ENCODE measurements at places on chromosomes 3 and 15.

GRCh38 chr15:83053151-83053550 lies 13.9 kb downstream of the BTBD1 start:
- DNase-seq: no peak

DNA sequence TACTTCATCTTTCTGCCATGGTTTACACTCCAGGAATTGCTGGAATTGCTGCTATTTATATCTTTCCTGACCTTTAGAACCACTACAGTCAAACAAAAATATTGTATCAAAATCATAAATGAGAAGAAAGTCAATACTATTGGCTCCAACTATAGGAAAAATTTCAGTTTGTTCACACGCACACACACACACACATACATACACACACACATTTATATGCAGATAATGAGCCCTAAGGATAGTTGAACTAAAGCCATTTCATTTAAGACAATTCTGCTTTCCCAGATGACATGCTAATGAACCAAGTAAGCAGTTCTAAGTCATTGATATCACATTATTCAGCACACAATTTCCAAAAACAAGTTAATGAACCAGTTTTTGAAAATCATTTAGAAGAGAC lies 627.3 kb downstream of the PLOD2 start:
- DNase-seq: no peak

GRCh38 chr15:31799319-31799714 lies 231.0 kb upstream of the CHRNA7 start:
- no peak for DNase-seq

DNA sequence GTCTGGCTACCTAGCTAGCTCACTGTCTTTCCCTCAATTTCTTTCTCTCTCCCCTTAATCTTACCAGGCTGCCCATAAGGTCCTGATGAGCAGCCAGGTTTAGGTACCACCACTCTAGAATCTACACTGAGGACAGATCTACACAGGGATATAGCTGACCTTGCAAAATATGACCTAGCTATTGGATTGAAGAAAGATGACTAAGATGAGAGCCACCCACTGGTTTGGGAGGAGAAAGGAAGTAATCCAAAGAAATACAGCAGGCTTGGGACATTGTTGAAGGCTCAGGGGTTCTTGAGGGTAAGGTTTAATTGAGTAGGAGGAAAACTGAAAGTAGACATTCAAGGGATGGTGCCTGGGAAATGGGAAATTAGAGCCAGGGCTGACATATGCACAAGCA lies 142.0 kb upstream of the TMC3 start:
- no peak for DNase-seq

GRCh38 chr3:42900226-42901072 lies 5.5 kb upstream of the ZNF662 start:
- DNase-seq: no peak

GRCh38 chr15:67397139-67397538 lies 123.8 kb upstream of the C15orf61 start:
- DNase-seq: no peak

DNA sequence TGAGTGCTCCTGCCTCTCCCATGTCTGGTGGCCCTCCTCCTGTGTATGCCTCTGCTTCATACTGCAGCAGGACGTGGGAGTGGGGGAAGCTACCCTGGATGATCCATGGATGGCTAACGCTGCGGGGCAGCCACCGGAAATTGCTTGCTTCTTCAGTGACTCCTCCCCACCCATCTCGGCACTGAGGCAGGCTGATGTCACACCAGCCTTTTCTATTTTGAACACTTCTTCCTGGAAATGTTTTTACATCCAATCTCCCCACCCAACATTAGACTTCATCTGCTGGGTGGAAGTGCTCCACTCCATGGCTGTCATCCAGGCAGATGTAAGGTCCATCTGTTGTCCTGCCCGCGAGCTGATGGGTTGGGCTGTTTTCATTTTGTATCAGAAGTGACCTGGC lies 58.9 kb upstream of the MUC13 start:
- DNase-seq: no peak

DNA sequence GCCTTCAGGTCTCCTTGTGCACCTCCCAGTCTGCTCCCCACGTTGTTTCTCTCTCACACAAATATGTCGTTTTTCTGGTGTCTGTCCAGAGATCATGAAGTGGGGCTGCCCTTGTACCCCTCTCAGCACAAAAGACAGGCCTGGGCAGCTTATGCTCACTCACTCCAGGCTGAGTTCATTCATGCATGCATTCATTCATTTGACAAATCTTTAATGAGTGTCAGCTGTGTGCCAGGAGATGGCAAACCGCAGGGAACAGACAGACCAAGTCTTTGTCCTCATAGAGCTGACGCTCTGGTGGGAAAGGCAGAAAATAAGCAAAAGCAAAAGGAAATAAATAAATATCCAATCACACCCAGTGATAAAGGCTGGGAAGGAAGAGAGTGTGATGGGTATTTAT lies 7.6 kb upstream of the TRH start:
- DNase-seq: no peak

DNA sequence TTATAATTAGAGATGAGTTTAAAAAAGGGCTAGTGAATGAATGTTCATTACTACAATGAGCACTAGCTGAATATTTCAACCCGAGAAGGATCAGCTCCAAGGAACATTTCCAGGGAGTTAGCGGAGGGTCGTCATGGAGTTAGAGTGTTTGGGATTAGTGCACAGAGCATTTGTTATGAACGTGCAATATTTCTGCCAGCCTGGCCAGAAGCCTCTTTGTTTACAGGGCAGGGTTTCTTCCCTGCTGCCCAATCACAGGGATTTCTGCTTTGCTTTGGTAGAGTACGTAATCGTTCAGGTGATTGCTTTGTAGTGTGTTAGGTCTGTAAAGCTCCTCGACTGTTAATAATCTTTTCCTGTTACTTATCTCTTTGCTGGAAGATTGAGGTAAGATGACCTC lies 5.9 kb downstream of the CGNL1 start:
- no peak for DNase-seq

DNA sequence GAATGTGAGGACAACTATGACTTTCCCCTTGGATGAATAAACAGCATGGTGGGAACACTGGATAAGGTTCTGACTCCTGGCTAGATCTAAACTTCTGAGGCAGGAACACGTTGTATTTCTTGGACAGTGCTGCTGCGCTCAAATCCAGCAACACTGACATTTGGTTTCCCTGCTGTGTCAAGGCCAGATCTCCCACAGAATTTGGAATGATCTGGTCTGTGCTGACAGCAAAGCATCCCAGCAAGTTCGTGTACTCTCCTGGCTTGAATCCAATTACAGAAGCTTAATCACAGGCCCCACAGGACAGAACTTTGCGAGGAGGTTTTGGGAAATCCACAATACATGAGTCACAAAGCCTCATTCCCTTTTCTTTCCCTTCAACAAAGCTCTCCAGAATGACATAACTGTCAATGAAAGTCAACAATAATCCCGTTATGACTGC lies 92.5 kb downstream of the ADAMTS9 start:
- no peak for DNase-seq

DNA sequence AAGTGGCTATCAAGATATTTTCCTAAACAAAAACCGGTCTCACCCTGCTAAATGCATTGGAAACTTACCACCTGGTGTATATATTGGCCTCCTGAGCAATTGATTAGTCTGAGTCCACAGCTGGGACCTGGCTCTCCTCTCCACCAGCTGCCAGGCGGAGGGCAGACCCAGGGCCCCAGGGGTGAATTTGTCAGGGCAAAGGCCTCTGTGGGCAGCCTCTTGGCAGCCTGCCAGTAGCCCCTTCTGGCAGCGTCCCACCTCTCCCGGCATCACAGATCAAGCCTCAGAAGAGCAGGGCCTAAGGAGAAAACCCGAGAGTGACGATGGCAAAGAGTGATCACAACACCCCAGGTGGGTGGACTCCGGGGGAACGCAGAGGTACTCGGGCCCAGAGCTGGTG lies 43.0 kb upstream of the IDH2 start:
- DNase-seq: no peak
